AG09309 (cell line): ENCODE measurements at places on chromosomes 12 and 14.

GRCh38 chr12:23834076-23834475, 115.4 kb downstream of the SOX5 start:
- DNase-seq = no peak

GRCh38 chr14:94129111-94129757, at the start of gene IFI27L2:
Gene IFI27L2 (minus strand): TSS chr14:94129604. CDS start chr14:94129564, 40 bp downstream.
- no peak for DNase-seq

- DNase-seq = no peak
Observed at GRCh38 chr14:101518611-101519473, 42.5 kb upstream of the DIO3 start.

GRCh38 chr12:92552412-92553108, 150.2 kb upstream of the PLEKHG7 start:
- no peak for DNase-seq

DNA sequence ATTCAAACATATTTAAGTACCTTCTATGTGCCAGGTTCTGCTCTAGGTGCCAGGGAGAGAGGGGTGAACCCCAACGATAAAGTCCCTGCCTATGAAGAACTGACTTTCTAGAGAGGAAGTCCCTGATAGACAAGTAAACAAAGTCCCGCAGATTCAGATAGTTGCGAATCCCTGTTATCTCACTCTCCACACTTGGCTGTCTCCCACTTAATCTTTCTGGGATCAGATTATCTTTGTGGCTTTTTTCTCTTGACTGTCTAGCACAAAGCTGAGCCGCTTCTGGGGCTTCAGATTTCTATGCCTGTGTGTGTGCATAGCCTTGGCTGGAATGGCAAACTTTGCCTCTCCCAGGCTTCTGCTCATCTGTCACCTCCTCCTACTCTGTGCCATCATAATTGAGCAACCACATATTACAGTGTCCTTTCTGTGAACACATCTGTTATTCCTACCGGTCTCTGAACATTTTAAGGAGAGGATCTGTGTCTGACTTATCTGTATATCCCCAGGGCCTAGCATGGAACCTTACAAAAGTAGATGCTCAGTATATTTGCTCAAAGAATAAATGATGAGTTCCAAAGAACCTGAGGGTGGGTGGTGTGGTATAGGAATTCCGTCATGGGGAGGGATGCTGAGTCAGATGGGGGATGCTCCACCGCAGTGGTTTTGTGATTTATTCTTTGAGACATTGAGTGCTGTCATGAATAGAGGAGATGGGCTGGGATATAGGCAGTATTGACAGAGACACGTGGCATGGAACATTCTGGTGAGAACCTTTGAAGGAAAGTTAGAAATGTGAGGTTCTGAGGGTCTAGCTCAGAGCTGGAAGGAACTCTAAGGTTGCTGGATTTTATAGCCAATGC, 28.5 kb downstream of the RGS6 start:
- DNase-seq = no peak

GRCh38 chr14:93977790-93978581, 1.6 kb upstream of the ASB2 start:
- no peak for DNase-seq

- DNase-seq = no peak
Observed at GRCh38 chr12:59076622-59077021, 156.3 kb upstream of the LRIG3 start.

DNA sequence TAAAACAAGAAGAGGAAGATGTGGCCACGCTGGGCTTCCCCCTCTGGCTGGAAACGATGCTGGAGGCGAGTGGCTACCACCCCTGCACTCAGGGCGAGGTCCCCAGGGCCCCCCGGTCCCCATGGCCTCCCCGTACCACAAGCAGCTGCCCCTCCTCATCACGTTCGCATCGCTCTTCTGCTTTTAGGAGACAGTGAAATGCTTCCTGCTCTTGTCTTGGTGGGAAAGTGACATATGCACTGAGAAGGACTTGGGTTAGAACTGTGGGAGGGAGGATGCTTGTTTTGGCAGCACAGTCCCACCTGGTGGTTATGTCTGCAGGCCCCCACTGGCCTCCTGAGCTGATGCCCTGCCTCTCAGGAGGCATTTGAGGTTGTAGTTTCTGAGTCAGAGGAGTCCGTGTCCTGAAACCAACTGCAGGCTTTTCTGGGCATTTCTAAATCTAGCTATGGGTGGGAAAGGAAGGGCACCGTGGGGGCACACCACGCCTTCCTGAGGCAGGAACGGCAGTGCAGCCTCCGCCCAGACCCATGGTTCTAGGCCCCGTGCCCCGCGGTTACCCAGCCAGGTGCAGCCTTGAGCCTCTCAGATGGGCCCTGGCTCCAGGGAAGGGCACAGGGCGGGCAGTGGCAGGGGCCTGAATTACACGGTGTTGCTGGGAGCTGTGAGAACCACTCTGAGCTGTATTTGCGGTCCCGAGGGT, 139.3 kb downstream of the ADGRD1 start:
- no peak for DNase-seq

DNA sequence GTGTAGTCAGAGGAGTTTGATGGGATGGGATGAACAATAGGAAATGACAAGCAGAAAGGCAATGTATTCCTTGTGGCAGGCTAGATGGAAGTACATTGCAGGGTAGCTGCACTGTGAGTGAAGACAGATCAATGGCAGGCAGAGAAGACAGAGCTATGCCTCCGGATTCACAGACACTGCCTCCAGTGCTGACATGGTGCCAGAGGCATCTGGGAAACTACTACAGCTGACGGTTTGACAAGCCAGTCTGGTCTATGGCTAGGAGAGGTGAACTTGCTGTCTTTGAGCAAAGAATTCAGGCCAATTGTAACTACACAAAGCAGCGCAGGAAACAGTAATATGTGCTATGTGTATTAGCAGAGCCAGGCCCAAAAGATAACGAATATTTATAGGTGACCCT, 193.5 kb downstream of the DIO2 start:
- DNase-seq = no peak

DNA sequence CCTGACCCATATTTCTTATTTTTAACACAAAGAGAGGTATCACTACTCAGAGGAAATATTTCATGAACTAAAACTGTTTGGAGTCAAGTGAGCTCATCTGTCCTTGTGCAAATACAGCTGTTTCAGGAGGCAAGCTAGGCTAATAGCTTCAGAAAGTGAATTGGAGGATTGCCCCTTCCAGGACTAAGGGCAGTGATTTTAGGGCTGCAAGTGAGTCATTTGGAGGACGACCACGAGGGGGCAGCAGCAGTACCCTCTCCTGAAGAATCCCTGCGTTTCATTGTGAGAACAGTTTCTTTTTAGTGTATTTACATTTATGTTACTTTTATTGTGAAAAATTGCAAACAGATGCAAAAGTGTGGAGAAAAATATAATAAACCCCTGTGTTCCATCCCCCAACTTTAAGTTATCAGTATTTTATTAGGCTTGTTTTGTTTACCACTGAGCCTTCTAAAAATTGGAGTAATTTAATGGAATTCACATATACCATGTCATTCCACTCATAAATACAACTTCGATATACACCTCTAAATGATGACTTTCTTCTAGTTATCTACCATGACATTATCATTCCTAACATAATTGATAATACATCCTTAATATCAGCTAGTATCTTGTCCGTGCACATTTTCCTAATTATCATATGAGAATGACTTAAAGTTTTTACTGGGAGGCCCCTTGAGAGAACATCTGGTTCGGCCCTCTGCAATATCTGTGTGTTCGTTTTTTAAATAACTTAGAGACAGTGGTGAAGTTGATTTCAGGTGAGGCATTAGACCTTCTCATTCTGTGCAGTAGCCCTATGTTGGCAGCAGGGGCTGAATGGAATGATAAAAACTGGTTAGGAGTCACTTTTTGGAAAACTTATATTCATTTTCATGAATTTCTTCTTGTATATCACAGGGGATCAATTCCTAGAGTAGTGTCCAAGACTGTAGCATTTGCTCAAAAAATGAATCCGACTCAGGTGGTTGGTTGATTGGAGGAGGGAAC, 13.7 kb downstream of the FOXJ2 start:
- no peak for DNase-seq

DNA sequence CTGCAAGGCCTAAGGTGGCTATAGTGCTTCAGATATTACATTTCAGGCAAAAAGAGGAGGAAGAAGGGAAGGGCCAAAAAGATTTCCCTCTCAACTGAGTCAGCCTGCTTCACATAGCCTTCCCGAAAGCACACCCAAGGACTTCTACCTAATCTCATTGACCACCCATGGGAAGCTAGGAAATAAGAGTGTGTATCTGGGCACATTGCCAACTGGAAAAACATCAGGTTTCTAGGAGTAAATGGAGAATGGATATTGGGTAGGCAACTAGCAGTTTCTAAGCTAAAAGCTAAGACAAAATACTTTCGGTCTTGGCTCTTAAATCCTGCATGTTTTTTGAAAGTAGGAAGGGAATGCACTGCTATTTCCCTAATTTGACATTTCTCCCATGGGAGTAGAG, 221.7 kb upstream of the GRIP1 start:
- no peak for DNase-seq

DNA sequence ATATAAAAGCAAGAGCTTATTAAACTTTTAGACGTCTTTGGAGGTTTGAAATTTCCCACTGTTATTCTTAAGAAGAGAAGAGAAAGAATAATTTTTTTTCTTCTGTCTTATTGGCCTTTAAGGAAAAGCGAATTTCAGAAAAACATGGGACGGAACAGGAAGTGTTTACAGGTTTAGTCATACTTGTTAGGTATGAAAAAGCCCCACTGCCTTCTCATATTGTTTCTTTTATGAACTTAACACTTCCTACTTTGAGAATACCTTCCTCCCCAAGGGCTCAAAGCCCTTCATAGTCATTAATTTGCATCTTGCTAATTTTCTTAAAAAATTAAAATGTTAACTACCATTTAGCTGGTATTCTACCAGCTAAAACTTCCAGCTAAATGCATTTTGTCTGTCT, 82.0 kb downstream of the ETV6 start:
- DNase-seq = no peak

GRCh38 chr14:51360592-51360991, 120.5 kb downstream of the TMX1 start:
- DNase-seq = no peak

DNA sequence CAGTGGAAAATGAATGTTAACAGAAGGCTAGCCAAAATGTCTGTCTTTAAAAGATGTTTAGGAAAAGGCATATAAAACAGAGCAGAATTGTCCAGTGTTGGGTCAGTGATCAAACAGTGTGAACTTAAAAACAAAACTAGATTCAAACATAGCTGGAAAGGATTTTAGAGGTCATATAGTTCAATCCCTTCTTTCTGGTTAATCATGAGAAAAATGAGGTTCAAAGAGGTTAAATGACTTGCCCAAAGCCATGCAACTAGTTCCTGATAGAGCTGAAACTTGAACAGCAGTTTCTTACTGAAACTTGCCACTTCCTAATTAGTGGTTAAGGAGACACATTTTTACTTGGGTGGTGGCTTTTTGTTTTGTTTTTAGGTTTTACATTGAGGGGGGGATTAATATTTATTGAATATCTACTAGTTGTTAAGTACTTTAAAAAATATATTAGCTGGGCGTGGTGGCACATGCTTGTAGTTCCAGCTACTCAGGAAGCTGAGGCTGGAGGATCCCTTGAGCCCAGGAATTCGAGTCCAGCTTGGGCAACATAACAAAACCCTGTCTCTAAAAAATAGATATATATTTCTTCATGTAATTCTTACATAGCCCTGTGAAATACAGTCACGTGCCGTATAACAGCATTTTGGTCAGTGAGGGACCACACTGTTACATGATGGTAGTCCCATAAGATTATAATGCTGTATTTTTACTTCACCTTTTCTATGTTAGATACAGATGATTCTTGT, 20.4 kb downstream of the ACVR1B start:
- no peak for DNase-seq

DNA sequence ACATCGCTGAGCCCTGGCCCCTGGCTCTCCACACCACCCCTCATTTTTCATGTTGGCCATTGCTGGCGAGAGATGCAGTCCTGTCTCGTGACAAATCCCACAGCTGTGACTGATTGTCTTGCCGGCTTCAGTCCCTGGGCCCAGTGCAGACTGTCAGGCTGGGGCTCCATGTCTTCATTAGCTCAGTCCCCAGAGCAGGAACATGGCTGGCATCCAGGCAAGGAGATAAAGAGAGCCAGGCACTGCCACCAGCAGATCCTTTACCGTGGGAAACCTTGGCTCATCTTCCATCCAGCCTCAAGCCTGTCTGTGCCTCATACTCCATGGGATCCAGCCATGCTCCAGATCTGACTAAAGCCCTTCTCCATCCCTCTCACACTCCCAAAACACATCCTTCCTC, 284.7 kb upstream of the FKBP4 start:
- DNase-seq = no peak

DNA sequence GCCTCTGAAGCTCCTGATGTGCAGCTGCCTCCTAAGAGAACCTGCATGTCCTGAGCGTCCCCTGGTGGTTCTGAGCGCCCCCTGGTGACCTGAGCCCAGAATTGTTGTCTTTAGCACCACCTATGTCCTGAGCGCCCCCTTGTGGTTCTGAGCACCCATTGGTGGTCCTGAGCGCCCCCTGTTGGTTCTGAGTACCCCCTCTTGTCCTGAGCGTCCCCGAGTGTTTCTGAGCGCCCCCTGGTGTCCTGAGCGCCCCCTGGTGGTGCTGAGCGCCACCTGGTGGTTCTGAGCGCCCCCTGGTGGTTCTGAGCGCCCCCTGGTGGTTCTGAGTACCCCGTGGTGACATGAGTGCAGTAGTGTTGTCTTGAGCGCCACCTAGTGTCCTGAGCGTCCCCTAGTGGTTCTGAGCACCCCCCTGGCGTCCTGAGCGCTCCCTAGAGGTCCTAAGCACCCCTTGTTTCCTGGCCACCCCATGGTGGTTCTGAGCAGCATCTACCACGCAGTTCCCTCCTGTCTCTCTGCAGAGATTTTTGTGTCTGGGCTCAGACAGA, 782.5 kb downstream of the TMEM121 start:
- DNase-seq = no peak

- no peak for DNase-seq
Observed at GRCh38 chr12:66320996-66321395, 18.7 kb downstream of the HELB start.

GRCh38 chr12:12992418-12993130, 7.5 kb downstream of the HEBP1 start:
- peak; percentile 87 for DNase-seq

DNA sequence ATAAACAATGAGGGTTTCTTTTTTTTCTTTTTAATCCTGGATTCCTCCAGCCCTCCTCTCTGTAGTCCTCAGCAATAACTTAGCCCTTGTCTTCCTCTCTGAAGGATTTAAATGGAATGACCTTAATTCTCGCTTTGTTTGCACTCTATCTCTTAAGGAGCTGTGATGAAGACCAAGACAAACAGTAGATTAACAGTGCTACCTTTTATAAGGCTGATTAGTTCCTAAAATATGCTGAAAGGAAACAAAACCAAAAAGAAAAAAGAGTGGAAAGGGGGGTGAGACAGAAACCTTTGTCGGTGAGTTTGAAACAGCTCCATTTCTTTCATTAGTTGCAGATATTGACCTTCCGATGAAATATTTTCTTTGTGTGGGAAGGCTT, 38.7 kb upstream of the PTCSC3 start:
- no peak for DNase-seq

DNA sequence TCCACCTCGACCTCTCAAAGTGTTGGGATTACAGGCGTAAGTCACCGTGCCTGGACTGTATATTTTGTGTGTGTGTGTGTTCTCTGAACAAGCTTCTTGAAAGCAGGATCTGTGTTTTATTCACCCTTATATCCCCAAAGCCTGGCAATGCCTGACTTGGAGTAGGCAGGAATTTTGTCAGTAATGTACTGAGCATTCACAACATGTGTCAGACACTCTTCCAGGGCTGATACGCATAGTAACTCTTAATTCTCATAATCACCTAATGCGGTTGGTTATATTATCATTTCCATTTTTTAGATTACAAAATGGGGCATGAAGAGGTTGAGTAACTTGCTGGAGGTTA, 50.4 kb upstream of the PLEKHG3 start:
- no peak for DNase-seq
